AG09309 (cell line): ENCODE measurements at places on chromosomes 11 and 22.
A peak's percentile ranks its signal among the peaks of the same experiment; 100 is the strongest.

- no peak for DNase-seq
Measured at GRCh38 chr22:25992331-25992730, 176.9 kb upstream of the SEZ6L start.

GRCh38 chr11:19931771-19932369 lies 219.2 kb downstream of the NAV2 start:
- DNase-seq: no peak

DNA sequence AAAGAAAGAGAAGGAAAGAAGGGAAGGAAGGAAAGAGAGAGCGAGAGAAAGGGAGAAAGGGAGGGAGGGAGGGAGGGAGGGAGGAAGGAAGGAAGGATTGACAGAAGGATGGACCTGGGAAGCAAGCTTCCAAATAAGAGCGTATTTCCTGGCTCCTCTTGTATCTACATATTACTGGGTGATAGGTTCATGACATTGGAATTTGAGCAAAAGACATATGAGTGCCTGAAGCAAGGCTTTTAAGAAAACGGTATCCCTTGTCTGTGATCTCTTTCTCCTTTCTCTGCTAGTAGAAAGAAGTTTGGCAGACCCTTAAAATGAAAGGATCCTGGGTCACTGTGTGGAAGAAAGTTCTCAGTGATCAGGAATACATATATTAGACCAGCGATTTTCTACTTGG lies 932.2 kb upstream of the CCDC90B start:
- DNase-seq: no peak

DNA sequence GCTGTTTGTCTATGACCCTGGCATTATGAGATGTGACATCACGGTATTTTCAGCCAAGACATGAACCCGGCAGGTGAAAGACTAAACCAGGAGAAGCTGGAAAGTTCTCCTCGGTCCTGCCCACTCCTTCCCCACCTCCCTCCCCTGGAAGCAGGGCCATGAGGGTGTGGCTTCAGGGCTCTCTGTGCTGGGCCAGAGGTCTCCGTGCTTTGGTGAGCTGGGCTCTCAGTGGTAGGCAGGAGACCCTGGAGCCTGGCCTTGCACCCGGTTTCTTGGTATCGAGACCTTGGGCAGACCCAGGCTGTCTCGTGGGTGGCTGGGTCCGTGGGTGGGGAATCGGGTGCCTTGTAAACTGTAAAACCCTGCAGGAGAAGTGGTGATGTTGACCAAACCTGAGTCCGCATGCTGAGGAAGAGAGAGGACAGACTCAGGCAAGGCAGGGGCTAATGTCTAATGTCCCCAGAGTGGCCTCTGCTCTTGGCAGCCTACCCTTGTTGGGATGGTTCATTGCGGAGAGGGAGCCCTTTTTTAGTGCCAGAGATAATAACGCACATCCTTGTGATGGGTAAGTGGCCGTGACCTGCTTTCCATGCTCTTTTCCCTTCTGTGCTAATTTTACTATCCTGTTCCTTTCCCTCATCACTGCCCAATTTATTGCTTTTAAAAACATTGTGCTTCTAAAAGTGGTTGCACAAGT lies 48.6 kb upstream of the PARVG start:
- no peak for DNase-seq

- DNase-seq: no peak
Measured at GRCh38 chr11:133724116-133724515, 121.2 kb downstream of the SPATA19 start.

- no peak for DNase-seq
Measured at GRCh38 chr22:29765905-29766631, 739 bp downstream of the ZMAT5 start.

- DNase-seq: no peak
Measured at GRCh38 chr22:46591930-46592329, 28.3 kb upstream of the GRAMD4 start.

DNA sequence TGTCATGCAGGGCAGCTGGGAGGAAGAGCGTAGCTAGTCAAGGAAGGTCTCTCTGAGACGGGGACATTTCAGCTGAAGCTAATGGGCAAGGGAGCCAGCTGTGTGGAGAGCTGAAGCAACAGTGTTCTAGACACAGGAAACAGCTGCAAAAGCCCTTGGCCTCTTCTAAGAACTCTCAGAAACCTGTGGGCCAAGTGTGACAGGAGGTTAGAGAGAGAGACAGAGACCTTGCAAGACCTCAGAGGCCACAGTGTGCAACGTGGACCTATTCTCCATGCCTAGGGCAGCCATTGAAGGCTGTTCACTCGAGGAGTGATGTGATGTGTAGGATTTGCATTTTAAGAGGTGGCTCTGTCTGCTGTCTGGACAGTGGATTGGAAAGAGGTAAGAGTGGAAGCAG lies 48.7 kb upstream of the TNRC6B start:
- DNase-seq: no peak

- DNase-seq: no peak
Measured at GRCh38 chr22:25156736-25157135, 42.9 kb upstream of the CRYBB3 start.

DNA sequence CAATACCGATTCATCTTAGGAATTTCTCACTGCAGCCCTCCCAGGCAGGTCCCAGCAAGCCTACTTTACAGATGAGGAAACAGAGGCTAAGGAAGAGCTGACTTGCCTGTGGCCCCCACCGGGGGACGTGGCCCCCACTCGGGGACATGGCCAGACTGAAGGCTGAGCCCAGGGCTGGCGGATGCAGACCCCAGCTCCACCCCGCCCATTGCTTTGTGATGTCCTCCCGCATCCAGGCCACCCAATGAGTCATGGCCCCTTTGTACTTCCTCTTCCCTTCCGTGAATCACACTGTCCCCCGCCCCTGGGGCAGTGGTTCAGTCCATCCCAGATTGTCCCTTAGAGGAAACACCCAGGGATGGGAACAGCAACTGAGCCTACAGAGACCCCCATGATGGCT lies 116.0 kb upstream of the ANO1 start:
- no peak for DNase-seq

DNA sequence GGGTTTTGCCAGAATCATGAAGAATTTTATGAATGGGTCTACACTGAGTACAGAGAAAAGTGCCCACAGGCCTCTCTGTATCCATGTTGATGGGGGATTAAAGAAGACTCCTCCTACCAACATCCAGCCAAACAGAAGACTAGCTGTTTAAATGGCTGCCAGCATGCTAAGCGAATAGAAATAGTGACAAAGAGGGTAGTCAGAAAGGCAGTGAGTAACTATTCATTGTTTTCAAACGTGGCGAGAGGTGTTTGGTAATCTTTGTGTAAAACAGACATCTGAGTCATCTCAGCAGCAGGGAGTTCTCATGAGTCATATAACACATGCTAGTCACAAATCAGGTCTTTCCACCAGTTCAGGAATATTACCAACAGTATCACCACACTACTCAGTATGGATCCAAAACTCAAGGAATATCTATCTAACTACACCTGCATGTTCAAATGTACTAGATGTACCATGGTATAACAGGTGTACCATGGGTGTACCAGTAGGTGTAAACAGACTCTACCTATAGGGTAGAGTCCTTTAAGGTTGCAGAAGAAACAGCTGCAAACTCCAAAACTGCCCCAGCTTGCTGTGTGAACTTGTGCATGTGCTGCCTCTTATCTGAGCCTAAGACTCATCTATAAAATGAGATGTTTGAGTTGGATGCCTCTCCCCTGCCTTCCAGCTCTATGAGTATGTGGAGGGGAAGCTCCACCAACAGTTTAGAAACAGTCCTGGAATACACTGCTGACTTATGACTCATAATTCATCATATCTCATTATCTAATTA lies 82.0 kb downstream of the SLC1A2 start:
- DNase-seq: peak; percentile 97

DNA sequence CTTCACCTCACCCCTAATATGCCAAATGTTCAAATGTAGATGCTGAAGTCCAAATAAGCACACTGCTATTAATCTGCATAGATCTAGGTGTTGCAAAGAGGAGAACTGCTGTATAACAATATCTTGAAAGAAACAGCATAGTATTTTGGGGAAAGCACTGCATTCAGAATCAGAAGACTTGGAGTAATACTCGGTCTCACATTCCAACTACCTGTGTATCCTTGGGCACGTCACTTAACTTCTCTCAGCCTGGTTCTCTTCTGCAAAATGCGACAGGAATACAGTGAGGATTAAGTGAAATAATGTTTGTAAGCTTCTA lies 332 bp upstream of the HMGXB4 start:
- DNase-seq: no peak

DNA sequence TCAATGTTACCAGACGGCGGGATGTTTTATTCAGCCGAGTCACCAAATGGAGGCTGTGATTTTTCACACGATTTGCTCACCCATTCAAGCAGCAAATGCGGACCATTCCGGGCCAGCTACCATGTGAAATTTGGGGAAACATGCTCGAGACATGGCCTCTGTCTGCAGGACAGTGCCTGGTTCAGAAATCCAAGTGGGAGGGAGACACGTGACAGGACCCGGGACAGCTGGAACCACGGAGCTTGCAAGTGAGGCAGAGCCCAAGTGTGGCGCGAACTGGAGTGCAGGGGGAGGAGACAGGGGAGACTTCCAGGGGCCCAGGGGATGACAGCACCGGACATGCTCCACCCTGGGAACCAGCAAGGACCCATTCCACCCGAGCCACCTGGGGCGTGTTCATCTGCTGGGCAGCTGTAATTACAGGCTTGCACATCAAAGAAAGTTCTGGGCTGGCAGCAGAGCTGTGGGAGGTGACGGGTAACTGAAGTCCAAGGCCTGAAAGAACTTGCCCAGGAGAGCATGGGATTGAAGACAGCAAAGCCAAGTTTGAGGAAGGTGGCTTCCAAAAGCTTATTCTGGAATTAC lies 16.5 kb downstream of the CERK start:
- DNase-seq: no peak

DNA sequence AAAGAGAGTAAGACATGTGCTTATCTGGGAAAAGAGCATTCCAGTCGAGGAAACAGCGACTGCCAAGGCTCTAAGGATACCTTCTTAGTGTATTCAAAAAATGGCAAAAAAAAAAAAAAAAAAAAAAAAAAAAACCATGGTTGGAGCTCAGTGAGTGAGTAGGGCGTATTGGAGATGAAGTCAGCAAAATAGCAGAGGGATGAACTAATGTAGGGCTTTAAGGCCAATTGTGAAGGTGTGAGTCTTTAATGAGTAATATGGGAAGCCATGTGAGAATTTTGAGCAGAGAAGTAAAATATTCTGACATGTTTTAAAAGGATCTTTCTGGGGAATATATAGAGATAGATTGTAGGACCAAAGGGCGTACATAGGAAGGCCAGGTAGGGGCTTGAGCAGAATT lies 498.6 kb upstream of the ISX start:
- DNase-seq: no peak

DNA sequence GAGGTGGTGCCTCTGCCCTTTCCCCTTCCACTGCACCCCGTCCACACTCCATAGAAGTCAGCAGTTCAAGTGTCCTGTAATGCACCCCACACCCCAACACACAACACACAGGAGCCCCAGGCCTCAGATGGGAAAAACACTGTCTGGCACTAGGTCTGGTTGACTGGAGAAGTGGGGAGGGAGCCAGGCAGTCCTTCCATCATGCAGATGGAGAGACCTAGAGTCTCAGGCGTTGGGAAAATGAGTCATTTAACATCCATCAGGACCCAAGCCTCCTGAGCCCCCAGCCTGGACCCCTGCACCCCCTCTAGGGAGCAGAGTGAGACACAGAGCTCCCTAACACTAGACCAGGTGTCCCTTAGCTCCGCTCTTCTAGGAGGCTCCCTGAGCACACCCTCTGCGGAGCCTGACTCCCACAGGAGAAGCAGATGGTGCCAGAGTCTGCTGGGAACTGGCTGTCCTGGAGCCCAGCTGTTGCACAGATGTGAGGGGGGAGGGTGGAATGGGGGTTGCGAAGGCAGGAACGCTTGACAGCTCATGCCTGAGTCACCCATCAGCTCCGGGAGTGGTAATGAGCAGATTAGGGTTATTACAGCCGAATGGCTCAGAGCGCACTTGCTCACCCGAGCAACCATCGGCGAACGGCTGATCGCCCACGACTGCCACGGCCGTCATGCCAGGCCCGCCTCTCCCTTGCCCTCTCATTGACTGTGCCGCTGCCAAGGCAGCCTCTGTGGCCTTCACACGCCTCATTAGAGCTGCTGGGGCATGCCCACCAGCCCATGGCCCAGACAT lies 22.1 kb upstream of the SYT7 start:
- DNase-seq: peak; percentile 94

- DNase-seq: no peak
Measured at GRCh38 chr22:50199829-50200460, 866 bp upstream of the SELENOO start.

DNA sequence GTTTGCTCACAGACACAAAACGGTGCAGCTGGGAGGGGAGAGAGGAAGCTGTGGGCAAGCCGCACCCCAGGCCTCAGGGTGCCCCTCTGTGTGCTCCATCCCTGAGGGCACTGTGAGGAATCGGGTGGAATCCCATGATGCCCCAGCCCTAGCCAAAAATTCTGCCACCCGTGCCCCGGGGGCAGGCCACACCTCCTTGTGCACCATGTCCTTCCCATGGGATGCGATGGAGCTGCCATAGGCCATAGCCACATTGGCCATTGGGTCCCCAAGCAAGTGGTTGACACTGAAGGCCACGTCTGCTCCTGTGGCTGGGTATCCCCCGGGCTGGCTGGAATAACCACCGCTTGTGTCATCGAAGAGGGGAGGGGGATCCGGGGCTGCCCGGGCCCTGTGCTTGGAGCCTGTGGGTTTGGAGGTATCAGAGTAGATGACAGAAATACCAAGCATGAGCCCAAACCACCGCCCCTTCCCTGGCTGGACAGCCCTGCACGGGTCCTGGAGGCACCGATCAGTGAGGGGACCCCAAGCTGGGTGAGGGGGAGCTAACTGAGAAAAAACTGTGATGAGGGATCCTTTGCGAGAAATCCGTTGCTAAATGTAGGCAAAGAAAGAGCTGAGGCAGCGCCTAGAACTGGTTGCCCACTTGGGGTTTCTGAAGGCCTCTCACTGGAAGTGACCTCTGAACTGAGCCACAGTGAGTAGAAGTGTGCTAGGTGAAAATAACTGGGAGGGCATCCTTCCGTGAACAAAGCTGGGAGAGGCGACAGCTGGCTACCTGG lies 863 bp downstream of the YIF1A start:
- no peak for DNase-seq

GRCh38 chr11:33588056-33588455 lies 112.6 kb downstream of the C11orf91 start:
- no peak for DNase-seq

GRCh38 chr11:64059339-64060140 lies 23.8 kb downstream of the FLRT1 start:
- no peak for DNase-seq

GRCh38 chr11:122126024-122126688 lies 10.1 kb upstream of the BLID start:
- no peak for DNase-seq

GRCh38 chr22:30204742-30205111 lies 41.8 kb downstream of the LIF start:
- DNase-seq: peak; percentile 85
